ENCODE measurements at places on chromosomes 7 and 10.

DNA sequence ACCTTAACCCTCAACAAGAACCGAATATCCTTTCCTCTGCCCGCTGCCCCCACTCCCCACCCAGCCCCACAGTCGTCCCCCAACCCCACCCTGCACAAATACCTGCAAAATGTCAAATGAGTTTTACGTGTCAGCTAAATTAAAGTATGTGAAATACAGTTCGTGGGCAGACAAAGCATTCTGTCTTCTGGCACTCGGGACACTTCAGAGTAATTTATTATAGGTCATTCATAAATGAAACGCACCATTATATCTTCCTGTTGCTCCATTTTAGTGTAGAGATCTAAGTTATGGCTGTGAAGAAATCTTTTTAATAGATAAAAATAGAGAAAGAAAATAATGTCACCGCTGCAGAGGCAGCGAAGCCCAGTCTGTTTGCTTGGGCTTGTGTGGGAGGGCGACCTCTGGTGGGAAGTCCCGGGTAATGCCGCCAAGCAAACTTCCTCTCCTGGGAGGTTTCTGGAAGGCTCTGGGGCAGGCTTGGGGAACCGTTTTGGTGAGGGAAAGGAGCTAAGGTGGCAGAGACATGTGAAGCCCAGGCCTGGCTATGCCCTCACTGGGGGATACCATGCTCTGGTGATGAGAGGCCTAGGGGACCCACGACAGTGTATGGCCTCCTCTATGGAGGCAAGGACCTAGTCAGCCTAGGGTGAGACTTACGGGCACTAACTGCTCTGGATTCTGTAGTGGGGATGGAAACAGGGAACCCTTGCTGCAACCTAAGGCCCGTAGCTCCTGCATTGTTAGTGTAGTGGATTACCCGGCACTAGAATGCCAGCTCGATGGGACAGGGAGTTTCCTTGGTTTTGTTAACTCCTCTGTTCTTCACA, 604.9 kb downstream of the LRMDA start:
- DNase-seq = peak; percentile 17

DNA sequence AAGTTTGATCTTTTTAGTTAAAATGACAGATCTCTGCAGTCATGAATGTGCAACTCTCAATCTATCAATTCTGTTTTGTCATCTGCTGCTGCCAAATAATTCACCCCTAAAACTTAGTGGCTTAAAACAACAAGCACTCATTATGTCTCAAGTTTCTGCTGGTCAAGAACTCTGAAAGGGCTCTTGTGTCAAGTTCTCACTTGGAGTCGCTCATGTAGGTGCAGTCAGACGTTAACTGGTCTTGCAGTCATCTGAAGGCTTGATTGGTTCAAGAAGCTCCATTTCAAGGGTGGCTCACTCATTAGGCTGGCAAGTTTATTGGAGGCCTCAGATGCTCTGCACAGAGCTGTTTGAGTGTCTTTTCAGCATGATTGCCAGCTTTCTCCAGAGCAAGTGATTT, 28.5 kb upstream of the LRRC72 start:
- no peak for DNase-seq

- DNase-seq = no peak
Measured at GRCh38 chr10:25786899-25787298, 147.1 kb upstream of the MYO3A start.

- no peak for DNase-seq
Measured at GRCh38 chr10:50512214-50512595, 111.6 kb downstream of the SGMS1 start.

GRCh38 chr7:36283181-36283580, 106.5 kb upstream of the ANLN start:
- no peak for DNase-seq

GRCh38 chr7:112782498-112782897, 7.7 kb downstream of the TMEM168 start:
- no peak for DNase-seq

DNA sequence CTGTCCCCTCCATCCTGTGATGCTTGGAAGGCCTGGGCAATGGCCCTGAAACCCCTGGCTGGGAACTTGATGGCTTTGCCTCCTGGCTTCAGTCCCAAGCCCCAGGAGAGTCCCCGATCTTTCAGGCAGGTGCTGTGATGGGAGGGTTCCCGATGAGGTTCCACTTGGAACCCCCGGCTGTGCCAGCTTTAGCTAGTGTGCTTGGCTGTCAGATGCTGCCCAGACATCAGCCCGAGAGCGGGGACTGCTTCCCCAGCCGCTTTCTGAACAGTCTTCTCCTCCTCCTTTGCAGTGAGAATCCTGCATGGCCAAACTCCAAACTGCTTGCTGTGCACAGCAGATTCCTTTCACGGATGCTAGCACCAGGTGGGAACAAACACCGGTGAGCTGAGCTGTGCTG, 58.1 kb downstream of the PKD1L1 start:
- no peak for DNase-seq

- no peak for DNase-seq
Measured at GRCh38 chr10:85920311-85920710, 446.3 kb downstream of the GRID1 start.

- no peak for DNase-seq
Measured at GRCh38 chr7:139995017-139995915, 67.5 kb downstream of the PARP12 start.

DNA sequence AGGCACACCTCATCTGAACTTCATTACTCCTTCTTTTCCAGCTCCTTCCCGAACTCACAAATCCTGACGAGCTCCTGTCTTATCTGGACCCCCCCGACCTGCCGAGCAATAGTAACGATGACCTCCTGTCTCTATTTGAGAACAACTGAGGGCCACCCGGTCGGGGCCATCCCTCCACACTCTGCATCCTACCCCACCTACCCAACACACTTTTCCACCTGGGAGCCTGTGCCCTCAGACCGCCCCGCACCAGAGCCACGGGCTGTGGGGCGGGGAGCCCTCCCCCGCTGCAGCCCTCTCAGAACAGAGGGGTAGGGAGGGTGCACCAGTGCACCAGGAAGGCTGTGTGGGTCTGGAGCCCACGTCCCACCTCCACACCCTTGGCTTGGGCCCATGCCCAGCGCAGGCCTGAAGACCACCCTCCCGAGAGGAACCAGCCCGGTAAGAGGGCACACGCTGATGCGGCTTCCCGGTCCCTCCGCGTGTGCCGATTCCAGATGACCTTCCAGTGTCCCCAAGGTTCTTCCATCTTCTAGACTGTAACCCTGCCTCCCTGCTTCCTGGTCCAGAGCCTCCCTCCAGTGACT, 34.6 kb upstream of the PPIF start:
- no peak for DNase-seq

- DNase-seq = no peak
Measured at GRCh38 chr10:114087255-114087654, 43.6 kb downstream of the ADRB1 start.

- no peak for DNase-seq
Measured at GRCh38 chr10:5547931-5548660, 23.3 kb downstream of the CALML3 start.

GRCh38 chr7:151432658-151433521, 7.1 kb downstream of the CRYGN start:
- peak; percentile 56 for DNase-seq

GRCh38 chr10:44650691-44651661, 260.2 kb upstream of the TMEM72 start:
- no peak for DNase-seq

- DNase-seq = no peak
Measured at GRCh38 chr10:101967713-101968112, 88.3 kb downstream of the ARMH3 start.

- DNase-seq = no peak
Measured at GRCh38 chr10:5354068-5354467, 10.7 kb upstream of the UCN3 start.

DNA sequence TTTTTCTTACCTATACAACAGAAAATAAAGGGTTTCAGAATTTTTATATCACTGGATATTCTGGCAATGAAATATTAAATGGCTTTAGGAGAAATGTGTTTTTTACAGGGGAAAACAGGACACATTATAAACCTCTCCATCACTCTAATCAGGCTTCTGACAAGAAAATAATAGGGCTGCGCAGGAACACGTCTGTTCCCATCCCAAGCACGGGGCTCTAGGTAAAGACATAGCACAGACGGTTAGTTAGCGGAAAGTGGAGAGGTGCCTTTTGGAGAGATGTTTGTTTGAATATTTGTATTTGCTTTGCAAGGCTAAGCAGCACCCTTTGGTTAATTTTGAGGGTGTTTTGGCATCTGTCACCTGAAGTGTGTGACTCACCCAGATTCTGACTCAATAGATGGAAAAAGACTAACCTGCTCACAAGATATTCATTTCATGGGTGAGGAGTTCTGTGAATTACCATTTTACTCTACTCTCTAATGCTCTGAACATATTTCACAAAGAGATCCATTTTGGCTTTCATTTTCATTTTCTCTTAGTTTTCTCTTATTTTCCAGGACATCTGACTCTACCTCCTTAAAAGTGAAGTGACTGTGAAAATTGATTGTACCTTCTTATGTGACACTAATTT, 174.5 kb upstream of the AKR1E2 start:
- no peak for DNase-seq

- DNase-seq = no peak
Measured at GRCh38 chr10:5960070-5960972, 17.0 kb downstream of the IL15RA start.

- DNase-seq = no peak
Measured at GRCh38 chr10:75438275-75438674, 6.9 kb downstream of the LRMDA start.

DNA sequence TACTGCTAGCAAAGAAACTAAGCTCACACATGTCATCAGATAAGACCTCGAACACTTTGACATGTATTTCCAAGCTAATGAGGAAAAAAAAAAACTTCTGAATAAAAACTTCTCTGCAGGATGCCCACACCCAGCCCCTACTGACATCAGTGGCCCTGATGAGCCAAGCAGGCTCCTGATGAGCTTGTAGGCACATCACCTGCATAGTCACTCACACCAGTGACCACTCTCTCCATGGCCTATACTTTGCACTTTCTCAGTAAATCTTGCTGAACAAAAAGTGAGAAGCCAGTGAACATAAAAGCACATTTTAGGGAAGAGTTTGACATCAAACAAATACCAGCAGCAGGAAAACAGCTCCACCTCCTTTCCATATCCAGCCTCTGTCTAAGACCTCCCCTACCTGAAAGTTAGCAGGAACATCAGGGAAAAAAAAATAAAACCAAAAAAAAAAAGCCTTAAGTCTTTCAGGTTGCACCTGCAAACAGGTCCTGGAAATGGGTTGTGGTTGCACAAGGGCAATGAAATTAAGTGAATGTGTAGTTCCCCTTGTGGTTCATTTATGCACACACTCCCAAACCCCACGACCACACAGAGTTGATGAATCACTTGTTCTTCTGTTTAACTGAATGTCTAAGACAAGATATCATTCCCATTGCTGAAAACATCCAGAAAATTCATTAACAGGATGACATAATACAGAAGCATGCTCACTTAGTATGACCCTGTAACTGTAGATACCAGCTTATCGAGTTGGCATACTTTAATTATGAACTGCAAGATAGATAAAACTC, 205.2 kb upstream of the PDE1C start:
- peak; percentile 76 for DNase-seq

- no peak for DNase-seq
Measured at GRCh38 chr7:49873420-49873819, 100.0 kb downstream of the VWC2 start.

GRCh38 chr10:53379956-53380355, 607.4 kb upstream of the MBL2 start:
- DNase-seq = no peak

- DNase-seq = no peak
Measured at GRCh38 chr10:95832216-95833041, 75.3 kb upstream of the CC2D2B start.

DNA sequence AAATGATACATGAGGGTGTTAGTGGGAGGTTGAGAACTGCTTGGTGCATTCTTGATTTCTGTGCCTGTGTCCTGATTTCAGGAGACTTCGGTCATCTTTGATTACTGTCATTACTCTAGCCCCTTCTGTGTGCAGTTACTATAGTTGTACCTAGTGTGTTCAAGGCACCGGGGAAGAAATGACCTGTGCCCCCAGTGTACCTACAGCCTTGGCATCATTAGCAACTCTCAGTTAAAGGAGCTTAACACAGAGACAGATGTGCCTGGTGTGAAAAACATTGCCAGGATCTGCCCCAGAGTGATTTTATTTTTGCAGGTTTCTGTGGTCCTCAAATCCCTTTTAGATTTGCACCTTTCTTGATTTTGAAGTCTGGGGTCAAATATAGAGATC, 62.2 kb downstream of the ARID5B start:
- DNase-seq = no peak

- DNase-seq = no peak
Measured at GRCh38 chr10:35353395-35353794, 17.1 kb downstream of the CCNY start.

GRCh38 chr7:142881586-142882337, 3.8 kb downstream of the TRPV6 start:
- DNase-seq = no peak

DNA sequence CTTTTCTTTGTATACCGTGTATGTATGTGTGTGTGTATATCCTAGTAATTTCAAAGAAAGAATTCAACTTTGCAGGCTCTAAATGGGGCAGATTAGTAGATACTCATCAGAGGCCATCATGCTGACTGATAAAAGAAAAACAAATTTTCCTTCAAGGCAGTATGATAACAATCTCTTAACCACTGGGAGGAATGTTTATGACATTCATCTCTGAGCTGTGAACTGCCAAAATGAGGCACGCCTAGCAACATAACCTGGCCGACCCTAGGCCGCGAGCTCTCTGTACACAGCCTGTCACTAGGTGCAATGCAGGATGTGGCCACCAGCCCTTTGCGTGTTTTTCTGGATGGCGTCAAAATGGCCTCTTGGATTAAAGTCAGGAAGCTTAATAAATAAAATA, 343.7 kb upstream of the GALNT17 start:
- no peak for DNase-seq

GRCh38 chr10:4532011-4532410, 294.0 kb upstream of the AKR1E2 start:
- DNase-seq = no peak

GRCh38 chr10:6070660-6071059, 8.5 kb upstream of the IL2RA start:
- DNase-seq = no peak

GRCh38 chr10:99534939-99535763, 2.4 kb downstream of the NKX2-3 start:
- peak; percentile 30 for DNase-seq

DNA sequence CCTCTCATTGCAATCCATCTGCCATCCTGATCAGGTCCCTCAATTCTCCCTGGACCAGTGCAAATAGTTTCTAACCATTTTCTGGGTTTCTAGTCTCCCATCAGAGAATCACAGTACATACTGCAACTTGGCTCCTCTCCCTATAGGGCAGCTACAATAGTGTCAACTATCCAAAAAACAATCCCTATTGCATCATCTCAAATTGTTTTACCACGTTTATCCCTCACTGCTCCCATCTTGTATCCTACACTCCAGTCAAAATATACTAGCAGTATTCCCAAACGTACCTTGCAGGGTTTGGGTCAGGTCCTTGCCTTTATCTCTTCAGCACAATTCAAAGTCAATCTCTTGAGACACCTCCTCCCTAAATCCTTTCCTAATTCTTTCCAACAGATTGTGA, 23.6 kb downstream of the ASB15 start:
- no peak for DNase-seq

All from HL-60 (cell line).